ENCODE measurements at places on chromosomes 13 and 19.

GRCh38 chr13:95677564-95678266 lies 776 bp downstream of the DNAJC3 start:
- no peak for DNase-seq

DNA sequence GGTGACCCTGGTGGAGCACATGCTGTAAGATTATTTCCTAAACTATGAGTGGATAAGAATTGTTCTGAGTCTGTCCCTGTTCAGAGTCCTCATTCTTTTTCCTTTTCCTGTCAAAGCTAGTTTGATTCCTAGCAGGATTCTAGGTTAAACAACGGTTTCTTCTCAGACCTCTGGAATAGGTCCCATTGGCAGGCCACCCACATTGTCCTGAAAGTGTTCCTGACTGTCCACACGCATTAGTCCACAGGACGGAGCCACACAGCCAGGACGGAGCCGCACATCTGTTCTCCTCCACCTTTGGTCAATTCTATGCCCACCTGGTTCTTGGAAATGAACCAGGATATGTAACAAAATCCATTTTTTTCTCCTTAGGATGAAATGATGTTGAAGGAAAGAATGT lies 46.1 kb downstream of the ANKRD10 start:
- no peak for DNase-seq

DNA sequence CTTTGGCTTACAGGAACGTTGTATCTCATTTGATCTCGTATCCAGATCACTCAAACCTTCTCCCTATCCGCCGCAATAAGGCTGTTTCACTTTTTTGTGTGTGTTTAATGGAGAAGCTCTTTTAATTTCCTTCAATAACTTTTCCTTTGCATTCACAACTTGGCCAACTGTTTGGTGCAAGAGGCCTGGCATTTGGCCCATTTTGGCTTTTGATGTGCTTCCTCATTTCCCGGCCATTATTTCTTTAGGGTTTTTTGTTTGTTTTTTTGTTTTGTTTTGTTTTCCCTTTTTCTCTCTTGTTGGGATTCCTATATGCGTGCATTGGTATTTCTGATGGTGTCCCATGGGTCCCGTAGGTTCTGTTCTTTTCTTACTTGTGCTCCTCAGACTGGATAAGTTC lies 6.1 kb upstream of the UPF3A start:
- DNase-seq, result no peak

DNA sequence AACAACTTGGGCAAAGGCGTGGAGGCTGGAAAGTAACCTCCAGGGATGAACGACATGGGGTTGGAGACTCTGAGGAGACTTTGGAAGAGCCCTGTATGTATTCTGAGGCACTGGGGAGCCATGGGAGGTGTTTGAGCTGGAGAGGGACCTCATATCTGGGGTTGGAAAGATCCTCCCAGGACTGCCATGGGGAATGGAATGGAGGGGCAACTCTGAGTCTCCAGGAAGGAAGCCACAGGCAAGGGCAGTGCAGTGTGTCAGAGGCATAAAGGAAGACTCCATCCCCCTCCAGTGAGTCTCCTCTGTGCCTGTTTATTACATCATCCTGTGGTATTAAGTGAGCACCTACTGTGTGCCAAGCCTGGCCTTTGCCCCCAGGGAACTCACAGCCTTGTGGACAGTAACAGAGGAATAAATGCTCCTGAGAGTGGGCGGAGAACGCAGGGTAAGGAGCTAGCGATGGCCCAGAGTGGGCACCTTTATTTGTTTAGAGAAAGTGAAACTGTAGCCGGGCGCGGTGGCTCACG lies 7.7 kb downstream of the PEAK3 start:
- DNase-seq, result no peak

DNA sequence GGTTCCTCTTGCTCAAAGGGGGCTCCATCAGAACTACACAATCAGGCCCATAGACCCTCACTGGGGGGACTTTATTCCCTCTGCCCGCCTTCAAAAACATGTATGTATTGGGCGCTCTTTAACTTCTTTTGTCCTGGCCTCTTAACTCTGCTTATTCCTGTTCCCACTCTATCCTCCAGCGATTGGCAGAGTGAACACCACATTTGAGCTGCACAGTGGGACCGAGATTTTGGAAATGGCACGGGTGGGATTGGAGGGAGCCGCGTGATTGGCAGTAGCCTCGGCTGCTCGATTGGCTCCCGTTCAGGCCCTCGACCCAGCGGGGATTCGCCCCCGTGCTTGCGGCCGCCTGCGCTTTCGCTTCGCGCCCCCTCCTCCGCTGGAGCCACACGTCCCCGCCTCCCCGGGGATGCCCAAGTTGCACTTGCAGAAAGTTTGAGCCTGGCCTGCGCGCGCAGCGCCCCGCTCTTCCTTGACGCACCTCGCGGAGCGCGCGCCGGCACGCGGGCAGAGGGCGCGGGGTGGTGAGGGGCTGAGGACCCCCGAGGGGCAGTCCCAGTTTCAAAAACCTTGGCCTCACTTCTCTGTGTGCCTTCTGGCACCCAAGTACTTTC lies at the start of gene ZIC5:
Gene ZIC5, minus strand, starts transcription at position 192 of the 614 bp plus-strand sequence. Its CDS starts 164 bp downstream, at position 28.
- DNase-seq, result peak; percentile 69

- DNase-seq, result peak; percentile 30
Observed at GRCh38 chr19:50922317-50922853, 11.2 kb upstream of the KLK4 start.

DNA sequence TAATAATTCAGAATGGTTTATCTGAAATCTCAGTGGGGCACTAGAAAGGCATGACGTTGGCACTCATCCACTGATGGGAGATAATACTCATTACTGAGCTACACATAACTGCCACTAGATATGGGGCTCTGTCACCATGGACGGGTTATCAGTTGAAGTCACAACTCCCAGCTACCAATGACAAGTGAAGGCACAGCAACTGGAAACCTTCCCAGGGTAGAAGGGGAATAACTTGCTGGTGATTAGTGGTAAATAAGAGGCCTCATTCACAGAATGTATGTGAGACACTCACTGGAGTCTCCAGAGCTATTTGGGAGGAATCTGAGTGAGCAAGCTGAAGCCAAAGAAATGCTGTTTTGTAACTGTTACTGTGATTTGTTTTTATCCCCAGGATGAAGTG lies 249.6 kb downstream of the ENOX1 start:
- DNase-seq, result no peak

DNA sequence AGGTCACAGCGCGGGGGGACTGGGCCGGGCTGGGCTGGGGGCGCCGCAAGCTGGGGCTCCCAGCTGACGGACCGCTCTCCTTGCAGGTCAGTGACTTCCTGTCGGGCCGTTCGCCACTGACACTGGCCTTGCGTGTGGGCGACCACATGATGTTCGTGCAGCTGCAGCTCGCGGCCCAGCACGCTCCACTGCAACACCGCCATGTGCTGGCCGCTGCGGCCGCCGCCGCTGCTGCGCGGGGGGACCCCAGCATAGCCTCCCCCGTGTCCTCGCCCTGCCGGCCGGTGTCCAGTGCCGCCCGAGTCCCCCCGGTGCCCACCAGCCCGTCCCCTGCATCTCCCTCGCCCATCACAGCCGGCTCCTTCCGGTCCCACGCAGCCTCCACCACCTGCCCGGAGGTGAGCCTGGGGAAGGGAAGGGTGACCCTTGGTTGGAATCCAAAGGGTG lies 5.7 kb downstream of the MIDN start:
- DNase-seq, result no peak

GRCh38 chr13:68185444-68186141 lies 955.5 kb upstream of the PCDH9 start:
- no peak for DNase-seq

DNA sequence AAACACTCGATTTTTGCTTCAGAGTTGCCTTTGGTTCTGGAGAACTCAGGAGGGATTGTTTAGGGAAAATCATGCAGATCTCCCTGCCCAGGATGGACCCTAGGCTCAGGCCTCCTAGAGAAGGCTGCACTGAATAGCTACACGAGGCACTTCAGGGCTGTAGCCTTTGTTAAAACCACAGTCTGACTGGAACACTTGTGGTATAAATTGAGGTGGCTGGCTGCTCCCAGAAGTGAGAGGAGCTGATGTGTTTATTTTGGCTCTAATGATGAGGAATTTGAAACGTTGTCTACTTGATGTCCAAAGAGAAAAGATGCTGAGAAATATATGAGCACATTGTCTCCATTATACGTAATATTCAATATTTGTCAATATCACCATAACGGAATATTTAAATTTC lies 762.1 kb upstream of the ARGLU1 start:
- no peak for DNase-seq

DNA sequence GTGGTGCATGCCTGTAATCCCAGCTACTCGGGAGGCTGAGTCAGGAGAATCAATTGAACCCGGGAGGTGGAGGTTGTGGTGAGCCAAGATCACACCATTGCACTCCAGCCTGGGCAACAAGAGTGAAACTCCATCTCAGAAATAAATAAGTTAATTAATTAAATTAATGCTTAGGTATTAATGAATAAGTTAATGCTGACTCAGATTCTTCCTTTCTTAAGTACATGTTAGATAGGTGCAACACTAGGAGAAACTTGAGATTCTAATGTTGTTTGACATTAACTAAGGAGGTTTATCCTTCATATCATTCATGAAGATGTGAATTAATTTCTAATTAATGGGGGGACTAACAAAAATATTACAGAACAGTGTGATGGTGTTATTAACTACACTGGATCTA lies 812.6 kb upstream of the SPRY2 start:
- DNase-seq, result no peak

- DNase-seq, result no peak
Observed at GRCh38 chr19:3269916-3270671, 45.6 kb downstream of the CELF5 start.

DNA sequence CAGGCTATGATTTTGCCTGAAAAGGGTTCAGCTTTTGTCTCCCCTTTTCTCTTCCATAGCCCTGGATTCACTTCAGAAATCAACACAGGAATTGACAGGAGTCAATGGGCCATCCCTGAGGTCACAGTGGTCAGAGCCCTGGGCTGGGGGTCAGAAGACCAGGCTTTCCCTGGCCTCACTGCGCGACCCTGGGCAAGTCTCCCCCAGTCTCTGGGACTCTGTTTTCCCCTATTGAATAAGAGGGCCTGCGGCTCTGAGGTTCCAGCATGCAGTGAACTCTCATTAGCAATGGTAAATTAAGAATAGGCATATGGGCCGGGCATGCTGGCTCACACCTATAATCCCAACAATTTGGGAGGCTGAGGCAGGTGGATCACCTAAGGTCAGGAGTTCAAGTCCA lies 30.7 kb upstream of the VSTM2B start:
- no peak for DNase-seq

GRCh38 chr13:24249624-24250023 lies 59.8 kb upstream of the C1QTNF9 start:
- DNase-seq, result no peak

DNA sequence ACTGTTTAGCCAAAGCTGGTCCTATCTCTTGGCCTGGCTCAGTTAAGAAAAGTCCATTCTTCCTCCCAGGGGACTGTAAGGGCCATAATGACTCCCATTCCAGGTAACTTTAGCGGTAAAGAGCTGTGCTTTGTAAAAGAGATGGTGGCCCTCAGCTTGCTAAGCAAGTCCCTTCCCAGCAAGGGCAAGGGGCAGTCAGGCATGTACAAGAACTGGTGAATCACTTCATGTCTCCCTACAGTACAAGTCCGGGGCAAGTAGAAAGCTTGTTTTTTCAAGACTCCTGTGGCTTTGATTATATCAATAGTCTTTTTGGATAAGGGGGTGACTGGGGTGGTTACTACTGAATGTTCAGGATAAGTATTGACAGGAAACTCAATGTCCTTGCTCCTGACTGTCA lies 88.9 kb downstream of the SLC25A15 start:
- no peak for DNase-seq

DNA sequence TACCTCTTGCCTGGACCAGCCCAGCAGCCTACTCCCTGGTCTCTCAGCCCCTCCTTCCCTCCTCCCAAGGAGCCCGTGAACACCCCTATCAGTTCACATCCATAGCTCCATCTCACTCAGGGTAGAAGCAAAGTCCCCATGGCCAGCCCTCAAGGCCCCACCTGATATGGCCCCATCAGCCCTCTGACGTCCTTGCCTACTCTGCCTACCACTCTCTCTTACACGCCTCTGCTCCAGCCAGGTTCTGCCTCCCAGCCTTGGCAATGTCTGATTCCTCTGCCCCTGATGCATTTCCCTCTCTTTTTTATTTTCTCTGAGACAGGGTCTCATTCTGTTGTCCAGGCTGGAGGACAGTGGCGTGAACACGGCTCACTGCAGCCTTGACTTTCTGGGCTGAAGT lies 7.9 kb upstream of the SERTAD3 start:
- no peak for DNase-seq

DNA sequence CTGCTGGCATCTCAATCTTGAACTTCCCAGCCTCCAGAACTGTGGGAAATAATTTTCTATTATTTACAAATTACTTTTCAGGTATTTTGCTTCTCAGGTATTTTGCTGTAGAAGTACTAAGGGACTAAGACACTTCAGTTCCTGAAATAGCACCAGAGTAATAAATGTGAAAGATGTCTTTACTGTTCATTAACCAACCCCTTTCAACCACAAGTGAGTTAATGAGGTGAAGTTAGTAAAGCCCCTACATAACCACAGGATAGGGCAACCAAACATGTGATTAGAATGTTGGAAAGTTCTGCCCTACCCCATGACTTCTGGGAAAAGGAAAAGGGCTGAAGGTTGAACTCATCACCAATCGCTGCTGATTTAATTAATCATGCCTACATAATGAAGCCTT lies 2.7 kb upstream of the ZNF345 start:
- no peak for DNase-seq

DNA sequence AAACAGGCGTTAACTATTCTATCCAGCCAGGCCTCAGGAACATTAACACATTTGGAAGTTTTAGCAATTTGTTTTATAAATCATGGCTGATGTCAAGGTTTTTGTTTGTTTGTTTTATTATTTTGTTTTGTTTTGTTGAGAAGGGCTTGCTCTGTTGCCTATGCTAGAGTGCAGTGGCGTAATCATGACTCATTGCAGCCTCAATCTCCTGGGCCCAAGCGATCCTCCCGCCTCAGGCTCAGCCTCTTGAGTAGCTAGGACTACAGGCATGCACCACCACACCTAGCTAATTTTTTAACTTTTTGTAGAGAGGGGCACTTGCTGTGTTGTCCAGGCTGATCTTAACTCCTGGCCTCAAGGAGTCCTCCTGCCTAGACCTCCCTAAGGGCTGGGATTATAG lies 28.3 kb downstream of the NUP58 start:
- no peak for DNase-seq

- DNase-seq, result no peak
Observed at GRCh38 chr19:58128041-58128685, 22.4 kb downstream of the ZNF329 start.

DNA sequence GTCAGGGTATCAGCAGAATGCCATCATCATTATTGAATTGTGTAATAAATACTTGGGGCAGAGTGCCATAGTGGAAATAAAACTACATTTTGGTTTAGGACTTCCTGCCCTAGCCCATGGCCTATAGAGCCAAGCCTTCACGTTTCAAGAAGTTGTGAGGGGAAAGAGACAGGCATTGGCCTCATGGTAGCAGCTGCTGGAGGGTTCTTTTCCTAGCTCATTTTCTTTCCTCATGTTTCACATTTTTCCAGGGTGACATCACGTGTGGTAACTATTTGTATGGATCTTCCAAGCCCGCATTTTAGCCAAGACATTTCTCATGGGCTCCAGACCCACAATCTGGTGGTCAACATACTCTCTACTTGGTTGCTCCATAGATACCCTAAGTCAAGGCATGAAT lies 80.4 kb downstream of the LRCH1 start:
- no peak for DNase-seq
